Osteocyte (in vitro differentiated cells): ENCODE measurements at places on chromosomes 16 and 17.

GRCh38 chr17:27256225-27257030, 37.5 kb upstream of the WSB1 start:
- DNase-seq = no peak

DNA sequence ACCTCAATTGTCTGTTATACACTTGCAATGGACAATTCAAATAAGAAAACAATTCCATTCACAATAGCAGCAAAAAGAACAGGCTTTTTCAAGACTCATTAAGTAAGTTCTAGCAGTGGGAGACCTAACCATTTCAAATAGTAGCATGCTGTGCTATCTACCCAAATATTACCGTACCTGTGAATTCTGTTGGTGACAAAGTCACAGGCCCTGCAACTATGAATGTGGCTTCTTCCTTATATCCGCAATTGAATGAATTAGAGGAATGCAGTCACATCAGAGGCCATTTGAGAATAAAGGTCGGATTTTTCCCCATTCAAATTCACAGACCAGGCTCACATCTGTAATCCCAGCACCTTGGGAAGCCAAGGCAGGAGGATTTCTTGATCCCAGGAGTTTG, 800 bp upstream of the NME4 start:
- no peak for DNase-seq

- DNase-seq = no peak
Observed at GRCh38 chr16:83532634-83533033, 275.1 kb upstream of the HSBP1 start.

- peak; percentile 78 for DNase-seq
Observed at GRCh38 chr16:84460406-84461028, 43.9 kb downstream of the MEAK7 start.

DNA sequence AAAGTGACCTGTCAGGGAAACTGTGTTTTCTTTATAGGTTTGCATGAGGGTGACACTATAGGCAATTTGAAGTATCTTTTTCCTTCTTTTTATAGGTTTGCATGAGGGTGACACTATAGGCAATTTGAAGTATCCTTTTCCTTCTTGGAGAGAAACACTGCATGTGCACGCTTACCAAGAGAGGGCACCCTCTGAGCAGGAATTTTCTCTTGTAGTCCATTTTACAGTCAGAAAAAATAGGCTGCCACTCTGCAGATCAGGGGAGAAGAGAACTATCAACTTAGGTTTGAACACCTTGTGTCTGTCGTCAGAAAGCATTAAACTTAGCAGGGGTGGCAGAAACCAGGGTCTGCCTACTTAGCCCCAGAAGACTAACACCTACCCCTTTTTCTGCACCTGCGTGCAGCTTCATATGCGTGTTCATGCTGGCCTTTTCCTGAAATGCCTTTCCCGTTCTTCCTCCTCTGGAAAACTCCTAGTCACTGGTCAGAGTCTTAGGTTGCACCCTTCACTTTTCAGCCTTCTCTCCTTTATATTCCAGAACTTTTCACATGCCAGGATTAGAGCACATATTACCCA, 16.4 kb upstream of the SMIM36 start:
- no peak for DNase-seq

DNA sequence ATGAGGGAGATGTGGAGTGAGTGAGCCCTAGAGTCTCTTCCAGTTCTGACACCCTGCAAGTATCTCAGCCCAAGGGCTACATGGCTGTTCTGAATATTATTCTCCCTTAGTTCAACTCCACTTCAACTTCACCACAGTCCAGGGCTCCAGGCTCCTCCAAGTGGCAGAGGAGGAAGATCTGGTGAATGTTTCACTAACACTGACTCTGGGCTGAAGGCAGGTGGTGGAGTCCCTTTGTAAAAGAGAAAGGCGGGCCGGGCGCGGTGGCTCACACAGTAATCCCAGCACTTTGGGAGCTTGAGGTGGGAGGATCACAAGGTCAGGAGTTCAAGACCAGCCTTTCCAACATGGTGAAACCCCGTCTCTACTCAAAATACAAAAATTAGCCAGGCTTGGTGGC, 13.6 kb downstream of the CCDC92B start:
- no peak for DNase-seq

GRCh38 chr16:55756963-55757362, 75.9 kb downstream of the CES1 start:
- DNase-seq = no peak

GRCh38 chr17:35345926-35346771, 27.3 kb downstream of the SLFN11 start:
- DNase-seq = no peak

GRCh38 chr17:42855048-42855596, 4.1 kb downstream of the AOC3 start:
- no peak for DNase-seq

GRCh38 chr16:85544016-85544415, 69.1 kb upstream of the GSE1 start:
- no peak for DNase-seq

DNA sequence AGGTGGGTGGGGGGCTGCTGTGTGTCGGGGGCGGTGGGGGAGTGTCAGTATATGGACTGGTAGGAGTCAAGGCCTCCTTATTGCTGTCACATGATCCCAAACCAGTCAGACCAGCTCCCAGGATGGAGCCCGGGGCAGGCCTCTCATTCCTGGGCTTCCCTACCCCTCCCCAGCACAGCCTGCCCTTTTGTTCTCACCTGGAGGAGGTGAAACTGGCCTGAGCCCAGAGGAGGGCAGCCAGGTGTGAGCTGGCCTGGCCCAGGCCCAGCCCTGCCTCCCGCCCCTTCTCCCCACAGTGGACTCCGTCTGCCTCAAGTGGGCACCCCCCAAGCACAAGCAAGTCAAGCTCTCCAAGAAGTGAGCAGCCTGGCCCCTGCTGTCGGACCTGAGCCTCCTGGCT, 4.6 kb downstream of the PRSS8 start:
- no peak for DNase-seq

DNA sequence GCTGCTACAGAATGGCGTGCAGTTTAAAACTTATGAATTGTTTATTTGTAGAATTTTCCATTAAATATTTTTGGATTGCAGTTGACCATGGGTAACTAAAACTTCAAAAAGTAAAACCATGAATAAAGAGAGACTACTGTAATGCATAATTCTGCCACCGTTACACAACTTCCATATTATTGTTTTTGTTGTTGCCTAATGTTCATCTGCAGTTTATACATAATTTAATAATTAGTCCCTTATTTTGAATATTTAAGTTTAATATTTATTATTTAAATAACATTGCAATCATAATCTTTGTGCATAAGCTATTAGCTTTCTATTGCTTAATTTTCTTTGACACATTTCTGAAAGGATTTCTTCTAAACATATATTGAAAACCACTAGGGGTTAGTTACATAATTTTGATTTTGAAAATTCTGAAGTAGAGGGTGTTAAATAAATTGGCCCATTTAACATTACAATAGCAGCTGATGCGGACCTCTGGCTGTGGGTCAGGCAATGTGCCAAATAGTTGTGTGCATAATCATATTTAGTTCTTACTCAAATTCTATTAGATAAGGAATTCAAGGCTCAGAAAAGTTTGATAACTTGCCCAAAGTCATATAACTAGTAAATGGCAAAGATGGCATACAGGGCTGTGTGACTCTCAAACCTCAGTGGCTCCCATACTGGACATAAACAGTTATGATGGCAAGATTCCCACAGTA, 31.1 kb downstream of the PPM1E start:
- no peak for DNase-seq

DNA sequence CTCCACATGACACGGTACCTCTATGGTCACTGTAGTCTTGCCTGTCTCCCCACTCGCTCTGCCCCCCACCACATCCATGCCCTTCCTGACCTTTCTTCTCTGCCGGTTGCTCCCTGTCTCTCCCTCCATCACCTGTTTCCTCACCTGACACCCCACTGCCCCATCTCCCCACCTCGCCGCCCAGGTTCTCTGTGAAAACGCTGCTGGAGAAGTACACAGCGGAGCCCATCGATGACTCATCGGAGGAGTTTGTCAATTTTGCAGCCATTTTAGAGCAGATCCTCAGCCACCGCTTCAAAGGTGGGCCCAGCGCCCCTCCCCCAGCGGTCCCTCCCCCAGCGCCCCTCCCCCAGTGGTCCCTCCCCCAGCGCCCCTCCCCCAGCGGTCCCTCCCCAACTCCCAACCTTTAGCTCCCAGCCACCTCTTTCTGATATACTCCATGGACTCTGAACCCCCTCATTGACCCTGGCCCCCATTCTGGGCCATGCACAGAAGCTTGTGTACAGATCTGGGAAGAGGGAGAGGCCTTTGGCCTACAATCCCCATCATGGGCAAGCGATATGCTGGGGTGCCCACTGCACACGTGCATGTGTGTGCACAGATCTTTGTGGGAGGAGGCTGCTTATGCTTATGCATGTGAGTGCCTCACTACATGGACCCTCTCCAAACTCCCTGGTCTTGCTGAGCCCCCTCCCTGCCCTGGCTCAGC, 4.1 kb downstream of the RUNDC3A start:
- DNase-seq = no peak

GRCh38 chr17:75821552-75821951, 22.7 kb downstream of the UNC13D start:
- no peak for DNase-seq

GRCh38 chr16:66427871-66428681, 981 bp downstream of the BEAN1 start:
- no peak for DNase-seq

- DNase-seq = no peak
Observed at GRCh38 chr16:79639576-79640311, 39.2 kb upstream of the MAF start.

- DNase-seq = no peak
Observed at GRCh38 chr17:40699853-40700252, 3.7 kb downstream of the KRT24 start.

DNA sequence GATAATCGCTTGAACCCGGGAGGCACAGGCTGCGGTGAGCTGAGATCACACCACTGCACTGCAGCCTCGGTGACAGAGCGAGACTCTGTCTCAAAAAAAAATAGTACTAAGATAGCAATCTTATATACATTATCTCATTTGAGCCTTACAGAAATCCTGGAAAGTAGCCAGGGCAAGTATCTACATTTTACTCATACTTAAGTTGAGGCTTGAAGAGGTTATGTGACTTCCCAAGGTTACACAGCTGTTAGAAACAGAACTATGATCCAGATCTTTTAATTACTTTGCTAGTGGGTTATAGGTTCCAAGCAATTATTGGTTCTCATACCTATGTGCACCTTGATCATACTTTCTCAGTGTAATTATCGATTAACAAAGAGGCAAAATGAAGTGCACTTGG, 15.4 kb downstream of the C17orf78 start:
- no peak for DNase-seq

DNA sequence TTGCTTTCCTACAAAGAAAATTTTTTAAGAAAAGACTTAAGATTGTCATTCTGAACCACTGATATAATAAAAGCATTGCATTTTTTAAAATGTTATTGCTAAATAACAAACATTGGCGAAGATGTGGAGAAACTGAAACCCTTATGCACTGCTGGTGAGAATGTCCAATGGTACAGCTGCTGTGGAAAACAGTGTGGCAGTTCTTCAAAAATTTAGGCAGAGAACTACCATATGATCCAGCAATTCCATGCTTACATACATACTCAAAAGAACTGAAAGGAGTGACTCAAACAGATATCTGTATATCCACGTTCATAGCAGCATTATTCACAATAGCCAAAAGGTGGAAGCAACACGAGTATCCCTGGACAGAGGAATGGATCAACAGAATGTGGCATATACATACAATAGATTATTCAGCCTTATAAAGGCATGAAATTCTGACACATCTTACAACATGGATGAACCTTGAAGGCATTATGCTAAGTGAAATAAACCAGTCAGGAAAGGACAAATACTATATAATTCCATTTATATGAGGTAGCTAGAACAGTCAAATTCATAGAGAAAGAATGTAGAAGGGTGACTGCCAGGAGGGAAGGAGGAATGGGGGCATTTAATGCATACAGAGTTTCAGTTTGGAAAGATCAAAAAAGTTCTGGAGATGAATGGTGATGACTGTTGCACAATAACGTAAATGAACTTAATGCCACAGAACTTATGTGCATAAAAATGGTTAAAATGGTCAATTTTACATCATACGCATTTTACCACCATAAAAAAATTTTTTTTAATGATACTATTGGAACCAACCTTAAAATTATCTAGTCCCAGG, 92.1 kb downstream of the CACNG1 start:
- DNase-seq = no peak

DNA sequence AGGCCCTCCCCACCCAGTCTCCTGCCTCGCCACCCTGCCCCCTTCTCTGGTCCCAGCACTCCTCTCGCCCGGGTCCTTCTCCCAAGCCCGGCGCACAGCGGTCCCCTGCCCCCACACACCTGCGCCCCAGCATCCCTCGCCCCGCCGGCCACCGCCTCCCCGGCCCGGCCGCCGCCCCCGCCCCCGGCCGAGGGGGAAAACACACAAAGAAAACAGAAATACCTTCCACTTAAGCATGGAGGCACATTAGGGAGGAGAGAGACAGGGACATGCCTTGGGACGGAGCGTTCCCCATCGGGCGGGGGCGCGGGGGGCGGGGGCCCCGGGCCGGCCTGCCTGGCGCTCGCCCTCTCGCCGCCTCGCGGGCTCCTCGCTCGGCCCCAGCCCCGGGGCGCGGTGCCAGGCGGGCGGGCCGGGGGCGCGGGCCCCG, 326 bp downstream of the SRCIN1 start:
- DNase-seq = no peak

DNA sequence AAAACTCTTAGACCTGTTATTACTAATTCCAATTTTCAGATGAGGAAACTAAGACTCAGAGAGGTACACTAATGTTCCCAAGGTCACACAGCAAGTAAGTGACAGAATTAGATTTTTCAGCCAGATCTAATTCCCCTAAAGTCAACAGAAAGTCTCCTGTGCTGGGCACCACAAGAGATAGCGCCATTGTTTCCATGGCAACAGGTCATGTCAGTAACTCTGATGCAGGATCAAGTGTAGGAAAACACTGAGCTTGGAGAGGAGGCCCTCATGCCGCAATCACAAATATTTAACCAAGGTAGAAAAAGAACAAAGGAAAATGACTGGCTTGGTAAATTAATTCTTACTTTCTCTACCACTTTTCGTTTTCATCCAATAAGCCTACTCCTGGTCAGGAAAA, 166.0 kb upstream of the CDH13 start:
- DNase-seq = no peak

DNA sequence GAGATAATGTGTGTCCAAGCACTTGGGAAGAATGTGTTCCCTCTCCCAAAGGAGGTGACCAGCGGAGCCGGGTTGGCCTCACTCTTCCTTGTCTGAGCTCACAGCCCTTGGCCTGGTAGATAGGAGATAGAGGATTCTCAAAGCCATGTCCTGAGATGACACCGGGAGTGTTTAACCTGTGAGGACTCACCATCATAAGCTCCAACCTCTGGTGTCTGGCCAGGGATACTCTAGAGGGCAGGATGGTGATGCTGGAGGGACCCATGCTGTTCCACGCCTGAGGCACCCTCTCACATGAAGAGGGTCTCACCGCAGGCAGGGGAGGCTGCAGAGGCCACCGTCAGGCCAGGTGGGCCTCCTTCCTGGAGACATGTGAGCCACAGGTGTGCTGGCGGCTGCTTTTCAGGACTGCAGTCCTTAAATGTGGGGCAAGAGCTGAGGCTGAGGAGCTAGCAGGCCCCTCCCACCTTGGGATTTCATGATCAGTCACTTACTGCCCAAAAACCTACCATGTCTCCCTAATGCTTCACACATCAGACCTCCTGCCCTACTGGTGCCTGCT, 6.6 kb upstream of the ZNF629 start:
- no peak for DNase-seq

- DNase-seq = no peak
Observed at GRCh38 chr17:51079049-51079448, 41.6 kb downstream of the SPAG9 start.
